ENCODE measurements at places on chromosomes 5 and 9.

- H3K36me3 ChIP-seq = no peaks in the 10 kb centered on the region
- no peak overlapping the region for H3K4me3 ChIP-seq
Observed at GRCh38 chr5:58294598-58295305, 165.1 kb downstream of the PLK2 start.

DNA sequence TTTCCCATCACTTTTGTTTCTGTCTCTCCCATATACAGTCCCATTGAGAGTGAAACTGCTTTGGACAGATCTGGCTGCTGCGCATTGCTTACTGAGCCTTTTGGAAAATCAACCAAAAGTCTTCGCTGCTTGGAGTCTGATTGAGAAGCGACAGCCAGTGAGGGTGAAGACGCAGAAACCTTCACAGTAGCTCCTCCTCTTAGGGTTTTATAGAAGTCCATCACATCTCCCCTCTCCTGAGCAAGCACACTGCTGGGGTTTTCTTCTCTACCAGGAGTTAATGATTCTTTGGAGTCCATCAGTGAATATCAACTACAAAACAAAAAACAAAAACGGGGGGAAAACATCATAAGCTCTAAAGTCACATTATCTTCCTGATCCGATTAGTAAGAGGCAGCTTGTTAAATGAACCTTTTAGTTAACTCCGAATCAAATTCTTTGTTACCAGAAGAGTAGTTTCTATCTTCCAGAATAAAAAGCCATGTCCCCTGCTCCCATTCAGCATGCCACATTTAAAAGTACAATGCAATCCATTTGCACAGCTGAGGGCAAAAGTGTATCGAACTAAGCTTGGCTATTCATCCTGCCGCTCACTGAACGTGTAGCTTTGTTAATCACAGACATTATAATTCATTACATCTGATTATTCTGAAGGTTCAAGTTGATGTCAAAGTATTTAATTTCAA lies 2.8 kb downstream of the NR3C1 start:
- H3K27ac ChIP-seq = no peak overlapping the region
- no peaks in the 10 kb centered on the region for H3K27me3 ChIP-seq
- no peak overlapping the region for H3K4me3 ChIP-seq
- peaks cover 22% of the 10 kb centered on the region for H3K36me3 ChIP-seq

DNA sequence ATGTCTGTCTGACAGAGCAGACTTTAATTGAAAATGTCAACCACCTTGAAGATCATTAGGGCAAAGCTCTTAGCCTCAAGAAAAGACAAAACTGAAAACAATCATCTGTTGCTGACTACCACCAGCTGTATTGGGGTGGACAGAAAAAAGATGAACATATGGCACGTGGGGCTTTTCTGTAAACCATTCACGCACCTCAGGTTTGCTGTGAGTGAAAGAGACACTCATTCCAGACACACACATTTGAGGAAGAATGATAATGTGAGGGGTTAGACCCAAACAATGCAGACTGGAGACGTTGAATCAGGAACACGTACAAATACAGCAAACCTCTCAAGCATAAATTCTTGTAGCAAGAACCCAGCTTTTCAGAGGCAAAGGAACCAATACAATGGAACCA lies 158.7 kb downstream of the EBF1 start:
- H3K27ac ChIP-seq = no peak overlapping the region
- no peak overlapping the region for H3K4me3 ChIP-seq
- DNase-seq = no peak
- H3K36me3 ChIP-seq = no peaks in the 10 kb centered on the region
- peaks cover 18% of the 10 kb centered on the region for H3K27me3 ChIP-seq

- no peak overlapping the region for H3K27ac ChIP-seq
- peaks cover 79% of the 10 kb centered on the region for H3K27me3 ChIP-seq
- no peak overlapping the region for H3K4me3 ChIP-seq
- no peaks in the 10 kb centered on the region for H3K4me1 ChIP-seq
- no peak for DNase-seq
- no peaks in the 10 kb centered on the region for H3K36me3 ChIP-seq
Observed at GRCh38 chr5:1017691-1018455, 9.3 kb downstream of the NKD2 start.

DNA sequence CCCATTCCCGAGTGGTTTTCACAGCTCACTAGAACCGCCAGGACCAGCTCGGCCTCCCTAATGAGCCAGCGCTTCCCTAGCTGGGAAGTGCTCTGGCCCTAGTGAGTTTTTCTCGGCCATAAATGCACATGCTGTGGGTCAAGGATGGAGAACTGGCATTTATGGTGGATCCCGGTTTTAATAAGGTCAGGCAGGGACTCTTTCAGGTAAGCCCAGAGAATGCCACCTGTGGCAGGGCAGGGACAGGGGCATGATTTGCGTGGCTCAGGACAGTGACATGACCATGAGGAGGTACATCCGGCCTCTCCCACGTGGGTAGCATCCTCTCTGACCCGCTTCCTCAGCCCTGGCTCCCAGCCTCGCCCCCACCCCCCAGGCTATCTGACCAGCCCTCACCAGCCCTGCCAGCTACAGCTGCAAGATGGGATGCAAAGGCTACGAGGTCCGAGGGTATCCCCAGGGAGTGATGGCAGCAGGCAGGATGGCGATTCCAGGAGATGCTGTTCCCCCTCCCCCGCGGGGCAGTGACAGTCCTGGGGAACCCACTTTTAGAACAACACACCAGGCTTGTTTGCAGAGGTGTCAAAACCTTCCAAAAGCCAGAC lies 60.3 kb upstream of the ADAMTS2 start:
- no peaks in the 10 kb centered on the region for H3K4me1 ChIP-seq
- no peak overlapping the region for H3K27ac ChIP-seq
- peaks cover 72% of the 10 kb centered on the region for H3K27me3 ChIP-seq
- no peak for DNase-seq
- H3K4me3 ChIP-seq = no peak overlapping the region
- no peaks in the 10 kb centered on the region for H3K36me3 ChIP-seq

DNA sequence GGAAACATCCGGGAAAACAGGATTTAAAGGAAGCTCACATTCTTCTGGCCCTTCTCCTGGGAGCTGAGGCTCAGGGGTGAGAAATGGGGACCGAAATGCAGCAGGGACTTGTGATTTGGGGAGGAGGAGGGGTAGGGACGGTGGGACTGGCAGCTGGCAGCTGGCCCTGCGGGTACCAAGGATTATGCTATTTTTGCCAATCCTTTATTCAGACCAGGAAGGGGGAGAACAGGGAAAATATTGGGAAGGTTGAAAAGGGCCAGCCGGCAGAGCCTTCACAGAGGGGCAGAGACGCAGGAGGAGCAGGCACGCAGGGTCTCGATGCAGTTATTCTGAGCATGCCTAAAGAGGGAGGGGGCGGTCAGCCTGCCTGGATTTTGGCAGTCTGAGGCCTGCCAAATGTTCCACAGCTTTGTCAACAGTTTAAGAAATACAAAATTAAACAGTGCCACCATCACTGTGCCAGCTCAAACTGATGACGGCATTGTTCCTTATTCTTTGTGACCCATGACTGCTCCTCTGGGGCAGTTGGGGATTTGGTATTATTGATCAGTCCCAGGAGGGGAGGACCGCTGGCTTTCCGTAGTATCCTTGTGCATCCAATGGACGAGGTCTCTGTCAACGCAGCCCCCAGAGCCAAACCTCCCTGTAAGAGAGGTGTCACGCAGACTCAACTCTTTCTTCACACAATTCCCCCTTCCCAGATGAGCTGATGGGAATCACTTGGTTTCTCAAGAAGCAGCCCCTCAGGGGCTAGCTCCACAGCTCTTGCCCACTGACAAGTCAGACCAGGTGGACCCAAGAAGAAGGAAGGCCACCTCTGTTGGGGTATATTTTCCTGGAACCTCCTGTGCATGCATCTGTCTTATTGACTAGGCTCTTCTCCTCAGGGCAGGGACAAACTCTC lies 553.3 kb downstream of the BNC2 start:
- H3K4me3 ChIP-seq = no peak overlapping the region
- no peak for DNase-seq
- no peaks in the 10 kb centered on the region for H3K4me1 ChIP-seq
- H3K36me3 ChIP-seq = no peaks in the 10 kb centered on the region

DNA sequence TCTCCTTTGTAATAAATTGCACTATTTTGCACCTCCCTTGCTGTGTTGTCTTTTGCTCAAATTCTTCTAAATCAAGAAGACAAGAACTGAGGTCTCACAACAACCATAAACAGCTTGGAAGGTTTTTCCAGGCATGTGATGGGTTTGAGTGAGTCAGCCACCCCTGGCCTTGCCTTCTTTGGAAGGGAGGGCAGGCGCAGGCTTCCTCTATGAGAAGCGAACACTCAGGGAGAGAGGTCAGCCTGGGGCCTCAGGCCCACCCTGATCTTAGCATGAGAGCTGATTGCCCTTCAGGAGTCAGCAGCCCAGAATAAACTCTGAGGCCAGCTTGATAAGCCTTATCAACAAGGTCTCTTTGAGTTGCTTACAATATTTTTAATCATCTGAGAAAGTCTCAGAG lies 31.6 kb downstream of the S1PR3 start:
- no peaks in the 10 kb centered on the region for H3K36me3 ChIP-seq
- H3K27me3 ChIP-seq = no peaks in the 10 kb centered on the region
- H3K27ac ChIP-seq = peak overlapping the region; percentile 70
- no peak for DNase-seq
- peaks cover 42% of the 10 kb centered on the region for H3K4me1 ChIP-seq

DNA sequence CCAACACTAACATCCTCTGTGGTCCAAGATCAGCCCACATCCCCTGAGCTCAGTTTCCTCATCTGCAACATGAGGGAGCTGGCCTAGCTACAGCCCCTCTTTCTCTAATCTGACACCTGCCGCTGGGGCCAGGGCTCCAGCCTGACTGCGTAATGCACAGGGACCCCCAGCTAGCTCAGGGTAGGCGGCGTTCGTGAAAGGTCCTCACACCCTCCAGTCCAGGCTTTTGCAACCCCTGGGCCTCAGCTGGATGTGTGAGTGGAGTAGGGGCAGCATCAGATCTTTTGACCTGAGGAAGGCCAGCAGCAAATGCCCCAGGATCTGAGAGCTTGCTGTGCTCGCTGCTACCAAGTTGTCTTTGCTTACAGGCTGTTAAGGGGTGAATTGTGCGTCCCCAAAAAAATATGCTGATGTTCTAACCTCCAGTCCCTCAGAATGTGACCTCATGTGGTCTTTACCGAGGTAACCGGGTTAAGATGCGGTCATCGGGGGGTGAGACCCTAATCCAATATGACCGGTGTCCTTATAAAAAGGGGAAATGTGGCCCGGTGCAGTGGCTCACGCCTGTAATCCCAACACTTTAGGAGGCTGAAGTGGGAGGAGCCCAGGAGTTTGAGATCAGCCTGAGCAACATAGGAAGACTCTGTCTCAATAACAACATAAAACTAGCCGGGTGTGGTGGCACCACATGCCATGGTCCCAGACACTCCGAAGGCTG lies 47.8 kb downstream of the PLPP7 start:
- DNase-seq = no peak
- no peaks in the 10 kb centered on the region for H3K36me3 ChIP-seq
- H3K27me3 ChIP-seq = 0 out of 2 replicates have a peak, but pooled peaks cover 5% of the 10 kb centered on the region
- H3K4me3 ChIP-seq = no peak overlapping the region

- H3K36me3 ChIP-seq = no peaks in the 10 kb centered on the region
- DNase-seq = no peak
- H3K4me1 ChIP-seq = no peaks in the 10 kb centered on the region
Observed at GRCh38 chr9:97136421-97136820, 97.5 kb upstream of the CTSV start.

DNA sequence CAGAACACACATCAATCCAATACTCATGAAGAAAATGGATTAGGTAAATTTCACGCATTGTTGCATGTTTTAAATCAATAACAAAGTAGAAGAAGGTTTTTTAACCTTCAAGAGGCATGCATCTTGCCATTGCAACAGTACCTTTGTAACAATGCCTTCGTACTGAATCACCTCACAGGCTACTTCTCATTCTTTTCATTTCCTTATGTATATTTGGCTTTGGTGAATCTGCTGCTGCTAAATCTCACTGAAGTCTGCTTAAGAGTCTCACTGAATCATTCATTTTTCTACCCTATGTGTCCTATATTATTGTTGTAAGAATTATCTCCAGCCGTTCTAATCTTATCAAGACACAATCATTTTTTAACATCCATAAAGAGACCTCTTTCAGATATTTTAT lies 152.5 kb downstream of the CDH10 start:
- H3K4me1 ChIP-seq = no peaks in the 10 kb centered on the region
- no peaks in the 10 kb centered on the region for H3K36me3 ChIP-seq

GRCh38 chr9:137147091-137147792 lies 8.3 kb downstream of the GRIN1 start:
- no peak overlapping the region for H3K27ac ChIP-seq

DNA sequence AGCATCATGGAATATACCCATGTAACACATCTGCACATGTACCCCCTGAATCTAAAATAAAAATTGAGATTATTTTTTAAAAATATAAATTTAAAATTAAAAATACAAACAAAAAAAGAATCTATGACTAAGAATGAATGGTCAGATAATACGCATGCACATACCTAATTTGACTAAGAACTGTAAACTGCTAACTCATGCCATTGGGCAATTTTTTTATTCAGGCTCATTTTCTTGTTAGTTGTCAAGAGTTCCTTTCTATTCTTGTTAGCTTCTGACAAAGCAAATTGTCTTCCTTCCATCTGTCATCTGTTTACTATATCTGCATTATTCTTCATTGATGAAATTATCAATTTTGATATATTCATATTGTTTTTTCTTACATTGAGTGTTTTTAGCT lies 69.5 kb upstream of the HAND1 start:
- H3K27me3 ChIP-seq = no peaks in the 10 kb centered on the region
- no peak overlapping the region for H3K4me3 ChIP-seq
- H3K4me1 ChIP-seq = no peaks in the 10 kb centered on the region
- no peaks in the 10 kb centered on the region for H3K36me3 ChIP-seq
- no peak overlapping the region for H3K27ac ChIP-seq

DNA sequence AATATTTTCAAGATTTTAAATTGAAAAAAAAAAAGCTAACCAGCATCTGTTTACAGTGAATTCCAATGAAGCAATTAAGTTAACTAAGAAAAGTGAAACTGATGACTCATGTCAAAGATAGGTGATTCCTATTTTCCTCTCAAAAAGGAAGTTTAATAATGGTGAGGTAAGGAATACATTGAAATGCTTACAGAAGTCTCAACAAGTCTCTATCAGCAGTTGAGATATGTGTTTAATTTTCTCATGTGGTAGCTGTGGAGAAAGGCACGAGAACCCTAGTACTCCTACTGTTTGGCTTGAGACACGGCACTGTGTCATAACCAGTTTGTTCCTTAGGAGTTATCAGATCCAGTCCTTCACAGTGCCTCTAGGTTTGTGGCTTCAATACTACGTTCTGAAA lies 114.5 kb downstream of the SLC25A46 start:
- H3K27ac ChIP-seq = peak overlapping the region; percentile 16
- H3K36me3 ChIP-seq = no peaks in the 10 kb centered on the region
- 0 out of 2 replicates have a peak overlapping the region, but pooled peaks have one; percentile 9 for H3K4me3 ChIP-seq

DNA sequence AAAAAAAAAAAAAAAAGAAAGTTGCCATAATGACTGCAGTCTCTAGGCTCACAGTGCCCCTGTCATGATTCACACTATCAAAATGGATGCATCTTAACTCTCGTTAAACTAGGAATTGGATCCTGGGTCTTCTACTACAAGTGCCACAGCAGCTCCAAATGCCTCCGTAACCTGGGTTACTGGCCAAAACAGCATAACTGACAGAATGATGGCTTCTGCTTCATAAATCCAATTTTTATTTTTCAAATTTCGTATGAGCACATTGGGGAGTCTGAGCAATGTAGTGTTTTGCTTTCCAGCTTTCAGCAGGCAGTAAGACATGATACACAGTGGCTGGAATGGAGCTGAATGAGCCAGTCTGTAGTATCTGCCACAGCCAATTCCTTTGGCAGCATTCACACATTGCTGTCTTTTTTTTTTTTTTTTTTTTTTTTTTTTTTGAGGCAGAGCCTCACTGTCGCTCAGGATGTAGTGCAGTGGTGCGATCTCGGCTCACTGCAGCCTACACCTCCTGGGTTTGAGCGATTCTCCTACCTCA lies 36.0 kb upstream of the NPM1 start:
- DNase-seq = no peak
- H3K4me3 ChIP-seq = no peak overlapping the region
- no peaks in the 10 kb centered on the region for H3K36me3 ChIP-seq
- no peaks in the 10 kb centered on the region for H3K27me3 ChIP-seq
- no peak overlapping the region for H3K27ac ChIP-seq
- no peaks in the 10 kb centered on the region for H3K4me1 ChIP-seq

Data from PC-9 (cell line).